ENCODE measurements at places on chromosomes 16 and 17.

DNA sequence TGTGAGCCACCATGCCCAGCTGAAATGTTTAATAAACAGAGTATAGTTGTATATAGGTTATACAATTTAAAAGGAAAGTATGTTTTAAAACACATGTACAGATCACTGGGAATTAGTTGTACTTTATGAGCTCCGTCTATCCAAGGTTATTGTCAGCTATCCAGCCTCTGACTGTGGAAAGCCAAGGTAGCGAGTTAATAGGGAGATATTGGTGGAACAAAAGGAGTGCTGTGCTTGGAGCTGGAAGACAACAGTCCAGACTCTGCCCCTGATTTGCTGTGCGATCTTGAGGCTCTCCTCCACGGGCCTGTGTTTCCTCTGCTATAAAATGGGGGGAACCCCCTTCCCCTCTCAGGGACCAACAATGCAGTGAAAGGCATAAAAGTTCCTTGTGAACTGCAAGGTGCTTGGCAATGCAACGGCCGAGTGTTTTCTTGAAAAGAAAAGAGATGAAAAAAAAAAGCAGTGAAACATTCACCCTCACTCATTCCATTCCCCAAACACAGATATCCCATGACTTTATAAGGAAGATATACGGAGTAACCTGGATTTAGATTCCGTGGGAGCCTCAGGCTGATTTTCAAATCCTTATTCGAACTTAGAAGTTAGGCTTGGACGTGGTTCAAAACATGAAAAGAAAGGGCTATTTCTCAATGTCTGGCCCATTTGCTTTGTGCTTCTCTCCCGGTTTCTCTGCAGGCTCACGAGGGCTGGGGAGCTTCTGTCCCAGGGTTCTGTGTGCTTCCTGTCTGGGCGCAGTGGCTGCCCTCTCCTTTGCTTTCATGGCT is 34.1 kb downstream of the CUEDC1 start:
- DNase-seq = no peak

- DNase-seq = no peak
Observed at GRCh38 chr16:88505405-88506082, 52.5 kb downstream of the ZFPM1 start.

GRCh38 chr16:82340531-82340930 is 170.5 kb upstream of the MPHOSPH6 start:
- no peak for DNase-seq

GRCh38 chr16:66801320-66802105 is at the start of gene TERB1:
TSS of gene TERB1 (minus strand) at chr16:66801584. CDS start at chr16:66796798, 4,786 bp downstream.
- DNase-seq = no peak

DNA sequence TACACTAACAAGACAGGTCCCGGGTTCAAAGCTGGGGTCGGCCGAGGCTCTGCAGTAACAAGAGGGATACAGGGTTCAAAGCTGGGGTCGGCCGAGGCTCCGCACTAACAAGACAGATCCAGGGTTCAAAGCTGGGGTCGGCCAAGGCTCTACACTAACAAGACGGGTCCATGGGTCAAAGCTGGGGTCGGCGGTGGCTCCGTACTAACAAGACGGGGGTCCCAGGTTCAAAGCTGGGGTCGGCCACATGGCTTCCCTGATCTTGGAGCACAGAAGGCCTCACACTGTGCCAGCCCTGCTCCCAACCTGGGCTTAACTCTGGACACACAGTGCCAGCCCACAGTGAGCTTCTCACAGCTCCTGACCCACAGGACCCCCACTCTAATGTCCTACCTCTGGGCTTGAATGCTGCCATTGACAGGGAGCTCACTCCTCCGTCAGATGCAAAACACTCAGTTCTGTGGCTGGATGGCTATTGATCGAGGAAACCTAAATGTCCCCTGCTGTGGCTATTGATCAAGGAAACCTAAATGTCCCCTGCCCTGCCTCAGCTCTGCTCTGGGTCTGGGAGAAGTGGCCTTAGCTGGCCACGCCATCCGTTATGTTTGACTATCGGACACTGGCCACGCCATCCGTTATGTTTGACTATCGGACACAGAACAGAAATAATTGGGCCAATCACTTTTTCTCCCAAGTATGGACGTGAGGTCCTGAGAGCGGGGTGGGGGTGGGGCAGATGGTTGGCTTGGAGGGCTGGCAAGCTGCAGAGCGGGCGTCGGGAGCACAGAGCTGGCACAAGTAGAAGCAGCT is 54.6 kb upstream of the DOC2B start:
- no peak for DNase-seq

DNA sequence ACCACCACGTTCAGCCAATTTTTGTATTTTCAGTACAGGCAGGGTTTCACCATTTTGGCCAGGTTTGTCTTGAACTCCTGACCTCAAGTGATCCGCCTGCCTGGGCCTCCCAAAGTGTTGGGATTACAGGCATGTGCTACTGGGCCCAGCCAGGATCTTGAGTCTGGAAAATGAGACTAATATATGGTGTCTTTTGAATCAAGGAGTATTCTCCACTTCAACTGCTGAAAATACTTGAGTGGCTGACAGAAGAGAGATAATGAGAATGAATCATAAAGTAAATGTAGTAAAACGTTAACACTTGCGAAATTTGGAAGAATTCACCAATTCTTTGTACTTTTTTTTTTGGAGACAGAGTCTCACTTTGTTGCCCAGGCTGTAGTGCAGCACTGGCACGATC is 16.6 kb downstream of the SMYD4 start:
- no peak for DNase-seq

- DNase-seq = no peak
Observed at GRCh38 chr17:36498560-36499300, 12.2 kb downstream of the ZNHIT3 start.

GRCh38 chr17:1008008-1008761 is 11.3 kb downstream of the TIMM22 start:
- no peak for DNase-seq

GRCh38 chr17:77779711-77780539 is 178.6 kb upstream of the TNRC6C start:
- DNase-seq = no peak

DNA sequence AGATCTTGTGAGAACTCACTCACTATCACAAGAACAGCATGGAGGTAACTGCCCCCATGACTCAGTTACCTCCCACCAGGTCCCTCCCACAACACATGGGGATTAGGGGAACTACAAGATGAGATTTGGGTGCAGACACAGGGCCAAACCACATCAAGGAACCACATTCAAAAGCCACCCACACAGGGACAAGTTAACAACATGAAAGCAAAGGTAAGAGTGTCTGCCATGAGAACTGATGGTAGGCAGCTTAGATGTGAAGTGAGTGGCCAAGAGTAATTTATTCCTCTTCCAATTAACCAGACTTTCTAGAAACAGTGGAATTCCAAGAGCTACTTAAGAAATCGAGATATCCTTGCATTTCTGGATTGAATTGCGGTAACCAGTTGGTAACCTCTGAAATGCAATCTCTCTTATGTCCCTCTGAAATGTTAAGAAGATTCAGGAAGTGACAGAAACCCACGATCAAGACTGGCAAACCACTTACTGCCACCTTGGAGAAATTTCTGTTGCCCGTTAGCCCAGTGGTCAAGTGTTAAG is 167.4 kb upstream of the CACNG5 start:
- DNase-seq = no peak

GRCh38 chr17:20180661-20181060 is 171.5 kb downstream of the SPECC1 start:
- no peak for DNase-seq

DNA sequence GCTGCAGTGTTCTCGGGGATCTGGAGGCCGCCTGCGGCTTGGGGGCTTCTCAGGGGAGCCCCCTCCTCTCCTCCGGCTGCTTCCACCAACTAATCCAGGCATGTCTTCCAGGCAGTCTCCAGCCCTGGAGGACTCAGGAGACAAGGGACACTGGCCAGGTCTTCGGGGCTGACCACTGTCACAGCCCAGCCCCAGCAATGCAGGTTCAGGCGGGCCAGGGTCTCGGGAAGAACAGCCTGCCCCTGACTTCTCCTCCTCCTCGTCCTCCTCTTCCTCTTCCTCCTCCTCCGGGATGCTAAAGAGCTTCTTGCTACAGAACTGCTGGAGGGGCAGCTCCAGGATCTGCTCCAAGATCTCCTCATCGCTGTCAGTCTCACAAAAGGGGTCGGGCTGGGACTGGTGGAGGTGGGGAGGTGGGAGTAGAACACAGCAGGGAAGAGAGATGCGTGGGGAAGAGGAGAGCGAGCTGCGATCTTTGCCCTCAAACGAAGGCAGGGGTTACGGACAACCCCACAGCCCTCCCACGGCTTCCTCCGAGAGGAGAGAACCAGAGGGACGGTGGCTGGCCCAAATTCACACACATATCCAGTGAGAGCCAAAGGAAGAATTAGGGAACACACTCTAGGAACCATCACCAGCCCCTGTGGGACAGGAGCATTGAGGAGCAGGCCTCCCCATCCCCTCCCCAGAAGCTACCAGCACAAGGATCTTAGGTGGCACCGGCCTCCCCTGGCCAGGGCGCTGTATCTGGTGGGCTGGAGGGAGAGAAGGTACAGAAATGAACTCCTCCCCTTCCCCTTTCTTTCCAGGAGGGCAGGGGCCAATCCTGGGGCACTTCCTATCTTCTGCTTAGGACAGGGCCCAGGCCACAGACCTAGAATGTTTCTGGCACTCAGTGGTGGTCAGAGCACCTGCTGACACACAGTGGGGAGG is 19.3 kb downstream of the TSPOAP1 start:
- DNase-seq = no peak

- DNase-seq = peak; percentile 49
Observed at GRCh38 chr17:72382971-72383722, 262.3 kb downstream of the SOX9 start.

GRCh38 chr17:33847900-33848299 is 407.2 kb upstream of the CCL2 start:
- DNase-seq = no peak

DNA sequence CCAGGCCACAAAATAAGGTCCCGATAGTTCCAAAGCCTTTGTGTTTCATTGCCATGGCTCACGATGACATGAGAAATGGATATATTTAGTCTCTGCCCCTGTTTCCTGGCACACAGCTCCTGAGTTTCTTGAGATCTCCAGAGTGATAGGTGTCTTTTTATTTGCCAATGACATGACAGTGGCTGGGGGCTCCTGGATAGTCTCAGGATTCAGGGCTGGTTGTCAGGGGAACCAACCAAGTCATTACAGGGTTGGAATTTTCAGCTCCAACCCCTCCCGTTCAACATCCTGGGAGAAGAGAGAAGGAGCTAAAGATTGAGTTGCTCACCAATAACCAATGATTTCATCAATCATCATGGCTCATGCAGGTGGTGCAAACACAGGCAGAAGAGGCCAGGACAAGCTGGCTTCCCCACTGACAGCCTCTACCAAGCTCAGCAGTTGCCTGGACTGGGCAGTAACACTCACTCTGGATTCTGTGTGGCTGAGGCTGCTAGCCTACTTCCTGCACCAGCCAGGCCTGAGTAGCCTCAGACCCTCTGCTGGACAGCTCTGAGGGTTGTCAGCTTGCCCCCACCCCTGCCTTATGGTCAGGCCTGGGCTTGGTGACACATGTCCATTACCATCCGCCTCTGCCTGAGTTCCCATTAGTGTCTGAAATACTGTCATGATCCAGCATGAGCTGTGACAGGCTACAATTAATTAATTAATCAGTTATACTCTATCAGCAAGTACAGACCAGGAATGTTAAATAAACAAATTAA is 534.4 kb upstream of the CDH5 start:
- DNase-seq = no peak

All from right renal pelvis (tissue), 4 donors.